SK-MEL-5 (cell line): ENCODE measurements at places on chromosomes 6 and 20.

DNA sequence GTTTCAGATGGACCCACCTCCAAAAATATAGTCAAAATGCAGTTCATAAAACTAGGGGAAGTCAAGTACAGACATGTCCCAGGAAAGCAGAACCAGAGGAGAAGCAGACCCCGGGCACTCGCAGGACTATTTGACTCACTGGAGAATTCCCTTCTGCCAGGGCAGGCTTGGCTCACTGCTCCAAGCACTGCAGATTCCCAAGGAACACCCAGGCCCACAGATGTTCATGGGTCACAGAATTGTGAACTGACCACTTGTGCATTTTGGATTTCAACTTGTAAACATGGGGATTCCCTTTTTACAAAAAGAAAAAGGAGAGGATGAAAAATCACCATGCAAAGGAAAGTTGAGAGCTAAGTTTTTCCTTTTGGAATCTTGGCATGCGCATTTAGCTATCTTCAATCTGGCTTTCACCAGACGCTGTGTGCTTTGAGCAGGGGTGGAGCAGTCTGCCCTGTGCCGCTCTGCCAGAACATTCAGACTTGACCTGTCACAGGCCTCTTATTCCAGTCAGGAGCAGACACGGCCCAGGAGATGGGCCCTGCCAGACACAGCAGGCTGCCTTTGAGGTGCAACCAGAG, 237.5 kb upstream of the TAB2 start:
- no peak for DNase-seq

- no peak for DNase-seq
Measured at GRCh38 chr6:143538374-143538773, 26.9 kb upstream of the FUCA2 start.

DNA sequence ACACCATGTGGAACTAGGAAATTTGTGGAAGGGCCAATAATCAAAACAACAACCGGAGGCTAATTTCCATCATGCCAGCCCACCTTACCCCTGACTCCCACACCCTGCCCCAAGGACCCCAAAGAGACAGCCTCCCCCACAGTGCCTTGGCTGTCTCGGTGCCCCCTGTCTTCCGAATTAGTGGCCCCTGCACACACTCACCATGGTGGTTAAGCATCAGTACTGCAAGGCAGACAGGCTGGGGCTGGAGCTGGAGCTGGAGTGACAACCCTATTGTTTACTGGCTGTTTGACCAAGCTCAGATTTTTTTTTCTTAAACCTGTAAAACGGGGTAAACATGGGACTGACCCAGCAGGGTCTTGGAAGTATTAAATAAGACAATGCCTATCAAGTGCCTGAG, 238.0 kb downstream of the TFAP2C start:
- DNase-seq: no peak

DNA sequence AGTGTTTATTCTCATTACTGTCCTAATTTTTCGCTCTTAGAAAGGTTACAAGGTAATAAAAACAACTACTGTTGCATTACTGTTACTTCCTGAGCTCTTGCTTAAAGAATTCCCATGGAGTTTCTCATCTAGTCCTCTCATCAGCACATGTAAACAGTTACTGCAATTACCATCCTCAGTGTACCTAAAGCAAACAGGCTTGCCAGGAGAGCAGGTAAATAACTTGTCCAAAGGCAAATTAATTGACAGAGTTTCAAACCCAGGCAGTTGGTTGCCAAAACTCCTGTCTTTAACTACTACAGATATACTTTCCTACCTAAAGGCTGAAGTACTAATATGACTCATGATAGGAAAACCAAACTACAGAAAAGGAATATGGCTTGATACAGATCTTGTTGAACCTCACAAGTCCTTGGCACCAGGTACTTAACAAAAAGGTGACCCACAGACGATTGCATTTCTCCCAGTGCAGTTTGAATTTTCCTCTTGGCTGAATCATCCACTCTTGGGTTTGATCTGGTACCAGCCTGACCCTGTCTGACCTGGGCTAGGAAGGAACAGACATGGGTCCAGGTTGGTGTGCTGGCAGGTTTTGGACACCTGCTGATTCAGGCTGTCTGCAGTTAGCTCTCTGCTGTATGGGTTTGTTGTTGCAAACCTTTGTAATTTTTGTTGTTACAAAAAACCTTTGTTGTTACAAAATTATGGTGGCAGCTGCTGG, 153.0 kb downstream of the CFAP61 start:
- DNase-seq: no peak
